ENCODE measurements at places on chromosomes 6 and 20.

- DNase-seq = no peak
These were observed 154.0 kb upstream of the LAMP5 start for GRCh38 chr20:9360431-9360830.

DNA sequence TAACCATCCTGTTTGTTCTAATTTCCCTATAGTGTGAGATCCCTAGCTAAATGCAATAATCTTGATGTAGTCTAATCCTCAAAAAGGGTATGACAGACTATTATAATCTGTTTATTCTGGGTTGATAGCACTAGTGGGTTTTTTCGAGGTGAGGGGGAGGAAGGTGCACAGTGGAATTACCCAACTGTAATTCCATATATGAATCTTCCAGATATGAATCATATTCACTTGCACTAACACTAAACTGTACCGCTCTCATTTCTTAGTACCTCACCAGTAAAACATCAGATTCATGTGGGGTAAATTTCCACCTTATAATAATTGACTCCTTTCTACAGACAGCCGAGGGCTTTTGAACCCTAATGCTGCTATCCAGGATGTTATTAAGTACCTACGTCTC is 16.5 kb downstream of the NCOA7 start:
- DNase-seq = no peak

- peak; percentile 3 for DNase-seq
These were observed 646.5 kb upstream of the NOX3 start for GRCh38 chr6:156102129-156102528.

GRCh38 chr6:111652156-111652555 is 46.5 kb upstream of the TRAF3IP2 start:
- DNase-seq = no peak

DNA sequence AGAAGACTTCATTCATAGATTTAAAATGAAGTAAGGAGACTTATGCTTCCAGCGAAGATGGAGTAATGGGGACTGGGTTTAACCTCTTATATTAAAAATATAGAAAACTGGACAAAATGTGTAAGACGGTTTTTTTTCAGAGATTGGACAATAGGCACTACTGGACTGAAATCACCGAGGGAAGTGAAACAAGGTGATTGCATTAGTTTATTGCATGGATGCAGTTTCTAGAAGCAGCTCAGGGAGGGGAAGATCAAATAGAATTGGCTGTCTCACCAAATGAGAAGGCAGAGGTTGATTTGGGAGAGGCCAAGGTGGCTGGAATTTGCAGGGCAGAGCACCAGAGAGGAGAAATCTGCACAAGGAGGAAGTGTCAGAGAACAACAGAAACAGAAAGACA is 162.6 kb downstream of the DNAH8 start:
- DNase-seq = no peak

DNA sequence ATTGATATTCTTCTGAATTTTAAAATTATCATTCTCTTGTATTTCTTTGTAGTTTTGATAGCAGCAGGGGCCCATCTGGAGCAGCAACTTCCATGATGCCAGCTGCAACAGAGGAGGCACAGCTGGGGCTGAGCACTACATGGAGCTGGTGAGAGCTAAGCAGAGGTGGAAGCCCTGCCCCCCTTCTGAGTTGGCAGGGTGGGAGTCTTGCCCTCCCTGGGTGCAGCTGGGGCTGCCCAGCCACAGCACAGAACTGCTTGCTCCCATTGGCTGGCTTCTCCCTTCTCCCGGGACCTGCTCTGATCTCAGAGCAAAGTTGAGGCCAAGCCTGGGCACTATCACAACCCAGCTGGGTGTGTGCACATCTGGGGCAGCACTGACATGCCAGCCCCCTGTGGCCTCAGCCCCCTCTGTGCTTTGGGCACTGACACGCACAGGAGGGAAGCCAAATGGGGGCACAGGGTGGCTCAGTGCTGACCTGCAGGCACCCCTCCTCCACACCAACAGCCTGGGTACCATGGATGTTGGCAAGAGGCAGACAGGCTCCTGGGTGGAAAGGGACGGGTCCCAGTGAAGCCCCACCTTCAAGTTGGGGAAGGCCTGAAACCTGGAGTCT is 69.1 kb upstream of the EYA4 start:
- no peak for DNase-seq

- peak; percentile 18 for DNase-seq
These were observed 347.3 kb downstream of the ESR1 start for GRCh38 chr6:152154559-152155356.
